HEK293T (cell line): ENCODE measurements at places on chromosomes 6 and 20.

- DNase-seq, result no peak
Measured at GRCh38 chr20:11018668-11019170, 344.9 kb upstream of the JAG1 start.

DNA sequence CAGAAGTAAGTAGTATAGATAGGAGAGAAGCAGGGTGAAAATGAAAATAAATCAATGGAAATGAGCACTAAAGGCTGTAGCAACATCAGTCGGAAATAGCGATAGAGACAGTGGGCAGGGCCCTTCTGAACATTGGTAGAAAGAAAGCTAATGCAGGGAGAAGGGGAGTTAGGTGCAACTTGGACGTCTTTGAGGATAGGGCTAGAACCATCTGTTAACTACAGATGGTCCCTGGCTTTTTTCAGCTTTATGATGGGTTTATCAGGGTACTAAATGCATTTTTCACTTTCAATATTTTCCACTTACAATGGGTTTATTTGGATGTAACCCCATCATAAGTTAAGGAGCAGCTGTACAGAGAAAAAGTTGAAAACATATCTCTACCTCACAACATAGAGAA, 72.8 kb upstream of the CNR1 start:
- DNase-seq, result no peak

GRCh38 chr6:6317825-6318733, 2.4 kb downstream of the F13A1 start:
- DNase-seq, result no peak

DNA sequence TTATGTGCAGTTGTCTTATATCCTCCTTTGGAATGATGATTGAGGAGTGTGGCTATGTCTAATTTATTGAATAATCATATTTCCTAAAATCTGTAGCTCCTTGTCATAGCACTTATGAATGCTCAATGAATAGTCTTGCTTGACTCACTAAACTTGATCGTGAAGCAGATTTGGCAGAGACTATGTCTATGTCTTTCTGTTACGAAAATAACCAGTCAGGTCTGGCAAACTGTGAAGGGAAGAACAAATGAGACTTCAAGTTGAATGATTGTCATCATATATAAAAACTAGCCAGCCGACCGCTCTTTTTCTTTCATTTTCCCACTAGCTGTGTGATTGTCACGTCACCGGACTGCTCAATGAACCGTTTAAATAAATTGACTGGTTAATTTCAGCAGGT, 1303.9 kb upstream of the GJE1 start:
- DNase-seq, result no peak

DNA sequence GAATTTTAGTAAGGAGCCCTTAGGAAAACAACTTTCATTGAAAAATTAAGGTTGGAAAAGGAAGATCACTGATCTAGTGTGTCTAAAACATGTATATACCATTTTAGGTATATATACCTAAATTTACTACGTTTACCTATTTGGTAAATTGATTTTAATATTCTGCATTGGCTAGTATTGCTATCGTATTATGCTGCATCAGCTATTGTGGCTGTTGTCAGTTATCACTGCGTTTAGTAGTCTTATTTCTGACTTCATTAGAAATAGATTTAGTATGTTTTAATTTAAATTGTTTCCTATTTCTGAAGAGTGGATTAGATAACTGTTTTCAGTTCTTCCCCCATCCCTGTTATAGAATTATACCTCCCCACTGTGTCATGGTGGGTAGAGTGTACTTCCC, 101.7 kb upstream of the ARG1 start:
- DNase-seq, result no peak

DNA sequence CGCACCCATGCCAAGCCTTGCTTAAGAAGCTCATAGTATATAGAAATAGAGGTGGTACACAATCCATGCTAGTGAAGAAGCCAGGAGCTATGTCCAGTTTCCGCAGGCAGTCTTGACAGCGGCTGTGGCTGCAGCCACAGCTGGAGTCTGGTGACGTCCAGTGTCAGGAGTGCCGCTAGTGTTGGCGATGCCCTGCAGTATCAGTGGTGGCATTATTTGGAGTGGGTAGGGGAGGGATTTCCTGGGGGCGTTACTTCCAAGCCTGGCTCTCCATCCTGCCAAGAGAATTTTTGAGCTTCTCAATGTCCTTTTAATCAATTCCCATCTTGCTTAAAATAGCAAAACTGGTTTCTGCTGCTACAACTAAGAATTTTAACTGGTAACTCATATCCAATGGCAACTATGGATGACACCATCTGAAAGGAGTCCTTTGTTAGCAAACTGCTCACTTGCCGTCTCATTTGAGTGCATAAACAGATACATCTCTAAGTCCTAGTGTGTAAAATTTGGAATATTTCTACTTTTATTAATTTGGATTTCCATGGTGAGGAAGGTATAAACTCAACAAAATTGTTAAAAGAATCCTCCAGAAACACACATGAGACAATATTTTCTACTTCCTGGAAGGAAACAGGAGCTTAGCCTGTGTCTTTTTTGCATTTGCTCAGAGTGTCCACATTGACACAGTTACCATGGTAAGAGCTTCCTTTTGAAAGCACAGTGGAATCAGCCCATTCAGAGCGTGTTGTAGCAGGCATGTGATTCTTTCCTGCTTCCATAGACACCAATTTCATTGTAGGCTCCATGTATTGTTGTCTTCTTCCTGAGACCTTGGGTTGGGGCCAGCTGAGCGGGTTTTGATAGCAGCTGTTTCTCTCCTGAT, 44.6 kb upstream of the PXDC1 start:
- DNase-seq, result no peak

GRCh38 chr6:137659871-137660270, 165.7 kb upstream of the OLIG3 start:
- no peak for DNase-seq

DNA sequence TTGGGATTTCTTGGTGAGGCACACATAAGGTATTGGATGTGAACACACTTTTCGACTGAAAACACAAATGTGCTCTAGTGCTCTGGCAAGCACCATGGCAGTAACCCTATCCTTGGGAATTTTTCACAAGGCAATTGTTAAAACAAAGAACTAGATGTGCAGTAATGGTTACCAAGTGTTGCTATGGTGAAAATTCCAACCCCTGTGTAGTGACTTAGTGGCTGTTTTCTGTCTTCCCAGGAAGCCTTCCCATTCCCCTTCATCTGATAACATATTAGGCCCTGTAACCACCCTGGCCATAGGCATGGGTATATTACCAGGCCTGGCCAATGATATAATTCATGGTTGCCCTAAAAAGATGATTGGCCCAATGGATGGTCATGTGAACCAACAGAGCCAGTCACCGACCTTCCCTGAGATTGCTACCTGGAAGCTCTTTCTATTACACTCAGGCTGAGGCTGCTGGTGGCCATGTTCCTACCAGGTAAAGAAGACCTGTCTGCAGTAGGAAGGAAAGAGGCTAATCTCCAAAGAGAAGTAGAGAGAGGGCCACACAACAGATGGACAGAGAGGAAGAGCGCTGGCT, 4.1 kb downstream of the C20orf202 start:
- DNase-seq, result no peak

DNA sequence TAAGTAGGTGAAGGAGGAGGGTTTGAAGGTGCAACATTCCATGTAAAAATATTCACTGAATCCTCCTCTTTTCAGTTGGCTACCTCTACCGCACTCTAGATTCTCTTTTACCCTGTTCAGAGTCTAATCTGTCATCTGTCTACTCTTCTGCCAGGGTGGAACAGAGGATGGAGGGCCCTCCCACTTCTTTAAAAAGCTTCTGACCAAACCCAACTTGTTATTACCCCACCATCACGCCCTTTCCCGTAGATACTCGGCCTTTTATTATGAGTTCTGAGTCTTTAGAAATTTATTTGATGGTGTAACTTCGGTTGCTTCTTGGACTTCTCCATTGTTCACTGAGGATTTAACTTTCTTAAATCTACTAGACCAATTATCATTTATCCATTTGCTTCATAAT, 11.7 kb downstream of the STX11 start:
- DNase-seq, result no peak

DNA sequence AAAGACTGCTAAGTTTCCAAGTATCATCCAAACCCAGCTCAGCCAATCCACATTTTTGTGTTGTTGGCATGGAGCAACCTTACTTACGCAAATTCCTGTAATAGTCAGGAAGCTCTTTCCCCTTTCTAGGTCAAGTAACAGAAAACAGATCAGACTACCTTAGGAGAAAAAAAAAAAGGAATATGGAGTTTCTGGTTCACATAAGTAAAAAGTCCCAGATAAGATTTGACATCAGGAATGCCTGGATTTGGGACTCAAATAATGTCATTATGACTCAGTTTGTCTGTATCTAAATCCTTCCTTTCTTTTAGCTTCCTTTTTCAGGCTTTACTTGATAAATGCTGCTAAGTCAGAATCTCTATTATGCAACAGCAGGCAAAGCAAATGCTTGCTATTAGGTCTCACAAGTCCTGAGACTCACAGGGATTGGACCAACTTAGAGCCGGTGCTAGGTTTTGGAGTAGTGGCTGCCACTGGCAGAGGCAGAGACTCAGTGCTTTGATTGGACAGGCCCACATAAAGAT, 44.5 kb downstream of the NCOA7 start:
- no peak for DNase-seq

GRCh38 chr6:137813308-137813970, 53.6 kb upstream of the TNFAIP3 start:
- no peak for DNase-seq

GRCh38 chr20:20487811-20488210, 119.9 kb downstream of the INSM1 start:
- no peak for DNase-seq

DNA sequence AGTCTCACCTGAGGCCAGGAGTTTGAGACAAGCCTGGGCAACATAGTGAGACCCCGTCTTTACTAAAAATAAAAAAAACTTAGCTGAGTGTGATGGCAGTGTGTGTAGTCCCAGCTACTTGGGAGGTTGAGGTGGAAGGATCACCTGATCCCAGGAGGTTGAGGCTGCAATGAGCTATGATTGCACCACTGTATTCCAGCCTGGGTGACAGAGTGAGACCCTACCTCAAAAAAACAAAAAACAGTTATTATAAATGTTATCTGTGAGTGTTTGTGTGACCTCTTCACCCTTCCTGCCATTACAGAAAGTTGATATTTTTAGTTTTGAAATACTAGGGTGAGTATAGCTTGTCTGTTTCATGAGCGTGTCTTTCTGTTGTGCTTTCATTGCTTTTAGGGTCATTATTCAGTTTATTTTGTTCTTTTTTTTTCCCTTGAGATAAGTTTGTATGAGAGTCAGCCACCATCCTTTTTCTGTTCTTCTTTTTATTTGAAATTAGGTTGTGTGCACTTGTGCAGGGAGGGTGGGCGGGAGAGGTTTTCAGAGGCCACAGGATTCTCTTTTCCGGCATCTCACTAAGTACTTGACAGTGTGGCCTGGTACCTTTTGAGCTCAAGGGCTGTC, 26.2 kb downstream of the CDYL start:
- no peak for DNase-seq
